Cardiac muscle cell (in vitro differentiated cells and primary cell): ENCODE measurements at places on chromosomes 2 and 18. TPM values are rescaled to one million over a fixed set of nuclear protein-coding genes. Genes with fewer than 3 reads are reported as not detected.

DNA sequence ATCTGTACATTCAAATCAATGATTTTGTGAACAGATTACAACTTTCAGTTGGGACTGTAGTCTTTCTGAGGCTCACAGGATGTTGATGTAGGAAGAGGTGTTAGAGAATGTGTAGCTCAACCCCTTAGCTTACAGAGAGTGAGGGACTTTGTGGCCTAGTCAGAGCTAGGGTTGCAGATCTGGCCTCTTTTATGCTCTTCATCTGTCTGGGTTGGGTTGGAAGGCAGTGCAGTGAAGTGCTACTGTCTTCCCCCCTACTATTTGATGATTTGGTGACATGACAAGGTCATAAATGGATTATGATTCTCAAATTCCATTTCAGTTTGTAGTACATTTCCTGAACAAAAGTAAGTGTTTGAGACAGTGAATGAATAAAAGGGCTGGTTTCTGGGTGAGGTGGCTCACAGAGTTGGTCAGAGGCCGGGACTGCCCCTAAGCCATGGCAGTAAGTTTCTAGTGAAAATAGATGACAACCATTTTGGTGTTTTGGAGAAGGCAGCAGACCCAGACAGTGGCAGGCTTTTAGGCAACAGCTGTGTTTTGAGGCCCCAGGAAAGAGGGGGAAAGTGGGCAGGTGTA, 21.6 kb downstream of the MAP4K4 start:
- H3K36me3 ChIP-seq, result no peaks in the 10 kb centered on the region
- DNase-seq, result no peak
- H3K27me3 ChIP-seq, result no peaks in the 10 kb centered on the region
- peaks cover 8% of the 10 kb centered on the region for H3K4me1 ChIP-seq

DNA sequence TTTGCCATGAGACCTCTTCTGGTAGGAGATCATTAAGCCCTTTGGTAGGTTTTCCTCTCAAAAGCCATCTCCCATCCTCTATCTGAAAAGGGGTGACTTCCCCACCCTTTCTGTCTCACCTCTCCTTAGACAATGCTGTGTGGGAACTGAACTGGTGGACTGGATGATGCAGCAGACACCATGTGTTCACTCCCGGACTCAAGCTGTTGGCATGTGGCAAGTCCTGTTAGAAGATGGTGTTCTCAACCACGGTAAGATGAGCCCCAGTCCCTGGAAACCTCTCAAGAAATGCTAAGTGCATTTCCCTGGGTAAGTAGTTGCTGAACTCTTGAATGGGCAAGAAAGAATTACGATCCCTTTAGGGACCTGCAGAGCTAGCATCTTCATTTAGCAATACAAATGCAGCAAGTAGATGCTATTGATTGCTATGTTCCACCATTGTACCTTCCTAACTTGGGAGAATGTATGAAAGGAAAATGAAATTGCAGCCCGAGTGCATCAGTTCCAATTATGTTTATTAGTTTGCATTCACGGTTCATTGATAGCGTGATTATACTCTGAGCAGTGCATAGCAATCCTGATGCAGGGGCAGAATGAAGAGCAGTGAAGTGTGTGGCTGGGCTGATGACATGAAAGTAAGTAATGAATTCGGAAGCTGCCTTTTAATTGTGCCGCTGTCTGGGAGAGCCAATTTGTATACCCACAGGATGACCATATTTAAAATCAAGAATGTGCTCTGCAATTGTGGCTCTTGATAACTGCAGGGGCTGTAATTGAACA, 110.0 kb upstream of the MAP3K20 start:
- no peaks in the 10 kb centered on the region for H3K27me3 ChIP-seq
- no peak overlapping the region for H3K27ac ChIP-seq
- H3K36me3 ChIP-seq, result no peaks in the 10 kb centered on the region

- H3K4me1 ChIP-seq, result peaks cover 4% of the 10 kb centered on the region
- no peak overlapping the region for H3K27ac ChIP-seq
- H3K27me3 ChIP-seq, result peaks cover 48% of the 10 kb centered on the region
- no peak overlapping the region for H3K4me3 ChIP-seq
These were observed 5.1 kb downstream of the FIGLA start for GRCh38 chr2:70785137-70785911.

GRCh38 chr18:26017929-26018328, 72.5 kb downstream of the SS18 start:
- peaks cover 21% of the 10 kb centered on the region for H3K4me1 ChIP-seq
- H3K36me3 ChIP-seq, result peaks cover 51% of the 10 kb centered on the region
- H3K27ac ChIP-seq, result no peak overlapping the region
- no peak for DNase-seq
- H3K27me3 ChIP-seq, result no peaks in the 10 kb centered on the region

- no peaks in the 10 kb centered on the region for H3K36me3 ChIP-seq
- no peak overlapping the region for H3K27ac ChIP-seq
- DNase-seq, result no peak
- no peak overlapping the region for H3K4me3 ChIP-seq
- H3K4me1 ChIP-seq, result no peaks in the 10 kb centered on the region
- no peaks in the 10 kb centered on the region for H3K27me3 ChIP-seq
These were observed 40.3 kb downstream of the HRH4 start for GRCh38 chr18:24500766-24501165.

DNA sequence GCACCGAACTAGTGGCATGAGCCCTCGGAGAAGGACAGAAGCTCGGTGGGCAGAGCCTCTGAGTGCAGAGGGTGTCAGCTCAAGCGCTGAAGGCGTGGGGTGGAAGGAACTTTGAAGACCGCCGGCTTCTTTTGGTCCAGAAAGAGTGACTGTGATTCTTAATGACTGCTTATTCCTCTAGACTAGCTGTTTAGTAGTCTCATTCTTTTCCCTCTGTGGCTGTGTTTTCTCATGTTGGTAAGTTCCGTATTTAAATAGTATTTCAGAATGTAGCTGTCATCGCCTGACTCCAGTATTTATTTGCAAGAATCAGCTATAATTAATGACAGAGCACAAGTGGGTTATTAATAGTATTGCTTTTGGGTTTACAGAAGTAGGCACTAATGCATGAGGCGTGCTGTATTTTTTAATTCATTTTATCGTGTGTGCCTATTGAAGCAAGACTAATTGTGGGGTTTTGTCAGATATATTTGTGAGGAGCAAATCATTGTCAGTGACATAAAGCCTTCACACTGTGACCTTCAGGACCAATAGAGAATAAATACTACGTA, 80.8 kb upstream of the NFATC1 start:
- no peak overlapping the region for H3K4me3 ChIP-seq
- H3K4me1 ChIP-seq, result no peaks in the 10 kb centered on the region
- H3K27me3 ChIP-seq, result no peaks in the 10 kb centered on the region
- no peak for DNase-seq
- no peaks in the 10 kb centered on the region for H3K36me3 ChIP-seq

DNA sequence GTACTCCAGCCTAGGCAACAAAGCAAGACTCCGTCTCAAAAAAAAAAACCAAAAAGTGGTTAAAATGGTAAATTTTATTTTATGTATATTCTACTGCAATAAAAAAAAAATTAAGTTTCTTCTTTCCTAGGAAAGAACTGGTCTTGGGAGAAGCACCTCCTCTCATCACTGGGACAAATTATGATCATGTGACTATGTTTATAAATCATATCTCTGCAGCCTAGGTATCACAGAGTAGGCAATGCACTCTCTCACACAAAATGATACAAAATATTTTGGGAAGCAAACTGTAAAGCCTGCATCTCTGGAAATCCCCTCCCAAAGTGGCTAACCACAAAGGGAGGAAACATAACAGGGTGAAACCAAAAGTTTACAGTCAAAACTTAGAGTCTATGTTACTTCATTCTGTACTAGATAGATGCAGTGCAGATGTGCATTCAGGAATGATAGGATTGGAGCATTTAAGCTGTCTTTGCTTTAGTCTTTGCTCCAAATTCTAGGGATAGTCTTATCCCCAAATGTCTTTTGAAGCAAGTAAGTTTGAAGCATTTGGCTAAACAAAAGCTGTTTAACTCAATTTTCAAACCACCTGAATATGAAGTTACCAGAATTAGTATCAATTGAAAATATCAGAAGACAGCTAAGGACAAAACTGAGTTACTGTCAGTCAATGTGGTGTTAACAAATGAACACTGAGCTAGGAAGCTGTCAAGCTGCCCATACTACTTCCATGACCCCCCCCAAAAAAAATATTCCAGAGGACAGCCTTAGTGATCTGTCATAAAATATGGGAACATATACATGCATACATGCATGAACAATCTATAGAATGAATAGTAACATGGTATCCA, 21.1 kb upstream of the MALT1 start:
- H3K27me3 ChIP-seq, result no peaks in the 10 kb centered on the region
- no peak overlapping the region for H3K27ac ChIP-seq
- DNase-seq, result no peak
- no peaks in the 10 kb centered on the region for H3K36me3 ChIP-seq

- H3K27ac ChIP-seq, result no peak overlapping the region
- no peak for DNase-seq
- H3K4me1 ChIP-seq, result no peaks in the 10 kb centered on the region
- no peak overlapping the region for H3K4me3 ChIP-seq
- no peaks in the 10 kb centered on the region for H3K27me3 ChIP-seq
These were observed 891.6 kb upstream of the CRIM1 start for GRCh38 chr2:35463805-35464596.

Gene DNAJC5G
- 3.6 and 14.1 TPM in 2 replicates for total RNA-seq

Gene SERPINB2
- total RNA-seq, result not detected in 2 replicates

Gene CYS1
- total RNA-seq, result 0.89 and 0.92 TPM in 2 replicates

Gene UNC80
- total RNA-seq, result 0.25 and 0.54 TPM in 2 replicates

Gene KIAA2012
- 0.21 TPM in 1 of 2 replicates, not detected in the other for total RNA-seq
